ENCODE measurements at places on chromosomes 13 and 19. TPM values are rescaled to one million over a fixed set of nuclear protein-coding genes. Genes with fewer than 3 reads are reported as not detected.

MTUS2 gene
- total RNA-seq, result 7.1 TPM

URAD gene
- total RNA-seq, result not detected

KLK3 gene
- total RNA-seq, result not detected

CGB3 gene
- total RNA-seq, result not detected

SGCG gene
- total RNA-seq, result 0.74 TPM

BAX gene
- 15.2 TPM for total RNA-seq

KASH5 gene
- not detected for total RNA-seq

CD209 gene
- total RNA-seq, result 0.25 TPM

RFPL4AL1 gene
- total RNA-seq, result not detected

OR2Z1 gene
- not detected for total RNA-seq

ZNF587B gene
- 15.5 TPM for total RNA-seq

ZNF611 gene
- total RNA-seq, result 35.7 TPM

GAPDHS gene
- total RNA-seq, result not detected

MAP2K7 gene
- 7.1 TPM for total RNA-seq

All from temporal lobe (tissue), 4 donors.